ENCODE measurements at places on chromosomes 2 and 18.

GRCh38 chr2:74593826-74594772, 39.6 kb downstream of the DOK1 start:
- DNase-seq = peak; percentile 21

DNA sequence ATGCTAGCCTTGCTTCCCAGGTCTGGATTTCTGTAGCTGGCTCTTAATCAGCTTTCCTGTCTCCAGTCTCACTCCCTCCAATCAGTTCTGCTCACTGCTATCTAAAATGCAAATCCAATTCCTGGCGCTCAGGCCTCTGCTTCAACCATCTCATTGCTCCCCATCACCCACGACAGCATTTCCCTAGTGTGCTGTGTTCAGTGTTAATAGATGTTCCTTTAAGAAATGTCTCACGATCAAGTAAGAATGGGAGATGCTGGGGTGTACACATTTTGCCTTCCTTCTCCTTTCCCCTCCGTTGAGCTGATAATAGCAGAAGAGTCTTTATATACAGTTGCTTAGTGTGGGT, 1.6 kb upstream of the PUM2 start:
- no peak for DNase-seq

GRCh38 chr18:62875323-62875722, 160.0 kb downstream of the PHLPP1 start:
- no peak for DNase-seq

GRCh38 chr2:222859786-222860612, 837 bp upstream of the ACSL3 start:
- DNase-seq = peak; percentile 84

DNA sequence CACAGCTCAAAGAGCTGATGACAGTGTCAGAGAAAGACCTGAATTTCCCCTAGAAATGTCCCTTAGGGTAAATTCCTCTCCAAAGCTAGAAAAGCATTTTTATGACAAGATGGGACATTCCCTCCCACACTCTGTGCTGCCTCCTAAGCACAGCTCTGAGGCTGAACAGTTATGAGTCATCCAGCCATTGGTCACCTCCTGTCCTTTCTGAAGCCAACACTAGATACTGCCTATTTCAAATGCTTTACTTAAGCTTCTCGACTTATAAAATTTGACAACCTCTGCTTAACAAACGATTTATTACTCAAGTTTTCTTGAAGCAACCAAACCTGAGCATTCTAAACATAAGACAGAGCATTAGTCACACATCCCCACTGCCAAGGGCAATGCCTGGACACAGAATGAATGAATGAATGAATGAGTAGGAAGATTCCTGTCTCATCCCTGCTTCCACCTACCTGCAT, 35.4 kb downstream of the B4GALT6 start:
- peak; percentile 75 for DNase-seq

DNA sequence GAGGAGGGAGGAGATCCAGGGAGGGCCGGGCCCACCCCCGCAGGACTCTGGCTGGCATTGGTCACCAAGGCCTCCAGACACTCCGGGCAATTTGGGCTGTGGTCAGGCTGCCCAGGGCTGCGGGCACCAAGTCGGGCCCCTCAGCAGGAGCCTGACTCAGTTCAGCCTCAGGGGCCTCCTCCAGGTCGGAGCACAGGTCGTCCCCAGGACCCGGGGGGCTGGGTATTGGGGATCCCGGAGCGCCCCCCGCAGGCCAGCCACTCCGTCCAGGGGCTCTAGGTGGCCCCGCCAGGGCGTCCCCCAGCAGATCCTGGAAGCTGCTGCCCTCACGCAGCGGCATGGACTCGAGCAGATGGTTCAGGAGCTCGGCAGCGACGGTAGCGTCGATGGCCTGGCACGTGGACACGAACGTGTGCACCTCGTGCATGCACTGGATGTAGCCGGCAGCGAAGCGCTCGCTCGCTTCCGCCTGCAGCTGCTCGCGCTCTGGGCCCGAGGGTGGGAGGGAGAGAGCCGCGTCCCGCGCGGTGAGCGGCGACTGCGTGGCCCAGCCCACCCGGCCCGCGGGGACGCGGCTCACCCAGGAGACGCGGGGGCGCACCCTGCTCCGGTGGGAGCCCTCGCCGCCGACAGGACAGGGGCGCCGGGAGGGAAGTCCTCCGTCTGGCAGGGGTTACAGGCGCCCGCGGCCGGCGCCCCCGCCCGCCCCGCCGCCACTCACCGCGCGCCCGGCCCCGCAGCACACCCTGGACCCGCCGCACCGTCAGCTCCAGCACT, 884 bp downstream of the HES6 start:
- peak; percentile 21 for DNase-seq

DNA sequence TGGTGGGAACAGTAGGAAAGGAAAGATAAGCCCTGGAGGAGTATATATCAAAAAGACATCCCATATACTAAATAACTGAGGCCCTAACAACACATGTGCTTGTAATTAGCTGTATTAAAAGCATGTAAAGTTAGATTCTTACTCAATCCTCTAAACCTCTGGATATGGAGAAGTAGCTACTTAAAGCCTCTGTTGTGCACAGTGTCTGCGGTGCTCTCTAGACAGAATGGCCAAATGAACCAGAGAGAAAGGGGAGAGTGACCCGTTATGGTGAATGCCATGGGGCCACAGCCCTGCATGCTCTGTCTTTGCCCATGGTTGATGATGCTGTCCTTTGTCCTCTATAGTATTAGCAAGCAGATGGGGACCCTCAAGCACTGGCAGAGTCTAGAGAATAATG, 104.4 kb upstream of the SLC8A1 start:
- DNase-seq = no peak

DNA sequence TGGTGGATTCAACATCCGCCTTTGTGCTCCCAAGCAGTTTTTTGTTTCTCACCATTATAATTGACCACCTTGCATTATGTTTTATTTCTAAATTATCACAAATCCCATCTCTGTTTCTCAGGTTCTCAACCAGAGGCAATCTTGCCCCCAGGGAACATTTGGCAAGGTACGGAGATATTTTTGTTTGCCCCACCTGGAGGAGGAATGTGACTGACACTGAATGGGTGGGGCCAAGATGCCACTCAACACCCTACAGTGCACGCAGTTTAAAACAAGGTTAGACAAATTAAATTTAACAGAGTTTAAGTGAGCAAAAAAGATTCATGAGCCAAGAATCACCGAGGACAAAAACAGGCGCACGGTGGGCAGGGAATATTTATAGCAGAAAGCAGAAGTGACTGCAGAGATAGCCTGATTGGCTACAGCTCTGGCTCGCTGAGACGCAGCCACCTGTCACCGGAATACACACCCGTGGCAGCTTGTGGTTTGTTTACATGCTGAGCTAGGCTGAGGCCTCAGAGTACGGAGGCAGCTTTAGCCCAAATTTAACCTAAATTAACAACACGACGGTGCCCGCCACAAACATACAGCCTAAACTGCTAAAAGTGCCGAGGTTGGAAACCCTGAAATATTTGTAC, 150.0 kb upstream of the ALKAL2 start:
- DNase-seq = no peak

DNA sequence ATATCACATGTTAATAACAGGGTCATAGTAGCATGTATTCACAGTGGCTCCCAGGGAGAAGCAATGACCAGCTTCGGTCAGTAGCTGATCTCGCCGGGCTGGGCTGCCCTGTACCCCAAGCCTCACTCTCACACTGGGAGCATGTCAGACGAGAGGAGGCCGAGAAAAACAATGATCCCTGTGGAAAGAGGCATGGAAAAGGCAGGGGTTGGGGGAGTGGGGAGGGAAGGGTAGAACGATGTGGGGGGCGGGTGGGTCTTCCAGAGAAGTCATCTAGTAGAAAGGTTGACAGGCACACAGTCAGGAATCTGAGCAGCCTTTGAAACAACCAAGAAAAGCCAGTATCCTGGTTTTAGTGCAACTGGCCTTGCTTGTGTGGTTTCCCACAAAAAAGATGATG, 25.4 kb downstream of the TGFA start:
- DNase-seq = no peak

DNA sequence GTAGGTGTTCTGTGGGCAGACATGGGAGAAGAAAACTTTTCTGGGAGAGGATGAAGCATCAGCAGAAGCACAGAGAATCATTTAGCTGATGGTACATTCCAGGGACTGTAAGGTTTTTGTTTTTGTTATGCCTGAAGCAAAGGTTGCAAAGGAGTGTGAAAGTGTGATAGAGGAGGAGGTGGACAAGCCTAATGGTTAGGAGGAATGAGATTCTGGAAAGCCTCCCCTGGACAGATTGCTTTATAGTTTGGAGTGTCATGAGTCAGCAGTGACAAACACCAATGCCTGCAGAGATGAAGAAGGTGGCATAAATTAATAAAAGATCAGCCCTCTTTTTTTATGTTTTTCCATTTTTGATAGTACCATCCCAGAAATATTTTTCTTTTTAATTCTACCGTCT, 171.6 kb upstream of the BOD1L2 start:
- no peak for DNase-seq

- peak; percentile 72 for DNase-seq
Observed at GRCh38 chr2:216339456-216340279, 32.6 kb downstream of the MARCHF4 start.

DNA sequence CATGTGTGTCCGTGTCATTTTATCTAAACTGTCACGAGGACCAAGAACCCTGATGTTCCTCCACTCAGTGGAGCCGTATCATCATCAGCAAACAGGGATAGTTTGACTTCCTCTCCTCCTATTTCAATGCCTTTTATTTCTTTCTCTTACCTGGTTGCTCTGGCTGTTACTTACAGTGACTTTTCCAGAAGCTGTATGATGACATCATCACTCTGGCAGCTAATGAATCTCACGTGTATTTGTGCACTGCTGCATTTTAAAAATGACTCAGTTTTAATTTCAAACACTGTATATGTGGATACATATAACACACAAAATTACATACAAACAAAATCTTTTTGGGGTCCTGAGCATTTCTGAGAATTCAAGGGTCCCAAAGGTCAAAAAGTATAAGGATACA, 481.4 kb downstream of the CDH2 start:
- no peak for DNase-seq

- peak; percentile 86 for DNase-seq
Observed at GRCh38 chr2:38187541-38188011, 111.6 kb upstream of the CYP1B1 start.
